ENCODE measurements at places on chromosomes 5 and 9.
A peak's percentile ranks its signal among the peaks of the same experiment; 100 is the strongest.

- DNase-seq = no peak
Measured at GRCh38 chr5:71891856-71892255, 172.8 kb downstream of the CARTPT start.

DNA sequence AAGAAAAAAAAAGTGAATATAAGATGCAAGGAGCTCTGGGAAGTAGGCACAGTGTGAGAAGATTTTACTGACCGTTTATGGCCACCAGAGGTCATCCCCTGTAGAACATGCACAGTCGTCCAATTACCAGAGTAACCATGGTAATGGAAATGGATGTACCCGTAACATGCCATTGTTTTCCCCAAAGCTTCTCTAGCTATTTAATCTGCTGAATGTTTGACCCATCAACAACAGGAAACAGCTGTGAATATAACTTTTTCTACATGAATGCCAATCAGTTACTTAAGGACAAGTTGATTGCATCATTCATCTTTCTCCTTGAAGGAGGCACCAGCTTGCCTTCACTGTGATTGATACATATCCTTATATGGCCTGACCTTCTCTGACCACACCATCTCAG, 1967.0 kb upstream of the CDH9 start:
- no peak for DNase-seq

DNA sequence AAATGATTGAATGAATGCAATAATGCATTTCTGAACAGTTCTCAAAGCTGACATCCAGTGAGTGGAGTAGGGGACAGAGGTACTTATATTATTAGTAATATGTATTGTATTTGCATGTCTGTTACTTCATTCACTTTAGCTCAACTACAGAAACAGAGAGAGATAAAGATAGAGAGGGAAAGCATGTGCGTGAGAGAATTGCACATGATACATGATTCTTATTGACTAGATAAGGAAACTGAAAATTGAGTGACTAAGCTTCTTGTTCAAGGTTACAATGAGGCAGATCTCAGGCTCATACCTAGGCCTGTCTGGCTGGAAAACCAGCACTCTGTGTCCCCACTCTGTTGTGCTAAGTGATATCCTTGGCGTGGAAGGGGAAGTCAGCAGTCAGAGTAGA, 337.7 kb upstream of the KLF4 start:
- DNase-seq = no peak

DNA sequence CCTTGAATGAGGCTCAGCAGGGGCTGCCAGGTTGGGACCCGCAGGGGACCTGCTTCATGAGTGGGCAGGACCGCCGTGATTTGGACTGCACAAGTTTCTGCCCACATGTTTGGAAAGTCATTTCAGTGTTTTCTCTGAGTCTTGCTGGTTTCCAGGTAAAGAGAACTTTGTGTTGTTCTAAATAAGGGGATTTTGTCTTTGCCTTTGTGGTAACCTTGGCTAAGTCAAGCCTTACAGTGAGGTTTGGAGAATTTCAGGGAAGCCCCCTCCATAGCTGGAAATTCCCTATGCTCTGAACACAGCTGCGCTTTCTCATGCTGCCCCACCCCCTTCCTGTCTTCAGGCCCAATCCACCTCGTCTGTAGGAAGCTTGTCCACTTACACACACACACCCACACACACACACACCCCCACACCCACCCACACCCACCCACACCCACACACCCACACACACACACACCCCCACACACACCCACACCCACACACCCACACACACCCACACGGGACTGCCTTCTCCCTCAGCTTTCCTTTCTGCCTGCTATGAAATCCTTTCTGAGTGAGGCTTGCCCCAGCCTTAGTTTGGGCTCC, 270.1 kb downstream of the HSPA4 start:
- no peak for DNase-seq

DNA sequence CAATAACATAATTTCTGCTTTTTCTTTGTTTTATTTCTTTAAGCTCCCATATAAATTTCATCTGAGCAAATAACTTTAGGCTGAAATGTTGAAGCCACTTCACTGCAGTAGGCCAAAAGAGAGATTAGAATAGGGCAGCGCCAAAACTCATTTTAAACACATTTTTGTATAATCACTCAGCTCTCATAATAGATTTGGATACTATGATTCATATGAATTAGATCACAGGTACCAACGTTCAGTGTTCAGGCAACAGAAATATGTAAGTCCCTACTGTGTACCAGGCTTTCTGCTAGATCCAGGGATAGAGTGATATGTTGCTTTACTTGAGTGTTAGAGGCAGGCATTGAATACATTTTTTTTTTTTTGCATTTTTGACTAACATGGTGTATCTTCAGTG, 370.5 kb downstream of the PTPRD start:
- no peak for DNase-seq

- DNase-seq = no peak
Measured at GRCh38 chr9:104854613-104855012, 73.3 kb downstream of the ABCA1 start.

DNA sequence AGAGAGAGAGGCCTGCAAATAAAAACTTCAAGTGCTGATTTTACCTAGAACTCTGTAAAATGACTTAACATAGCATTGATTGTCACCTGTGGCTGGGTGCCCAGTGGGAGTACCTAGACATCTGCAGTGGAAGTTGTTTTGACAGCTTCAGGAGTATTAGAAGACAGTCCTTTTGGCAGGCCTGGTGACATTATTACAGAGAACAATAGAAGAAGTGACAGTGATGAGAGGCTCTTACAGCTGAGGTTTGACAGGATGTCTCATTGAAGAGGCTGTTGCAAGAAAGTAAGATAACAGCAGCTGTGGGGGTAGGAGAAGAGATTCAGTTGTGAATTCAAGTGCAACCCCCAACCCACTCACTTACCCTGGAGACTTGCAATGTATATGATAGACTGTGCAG, 27.9 kb upstream of the MUSK start:
- no peak for DNase-seq

- DNase-seq = no peak
Measured at GRCh38 chr5:159671886-159672285, 244.4 kb upstream of the ADRA1B start.

- DNase-seq = no peak
Measured at GRCh38 chr5:122182491-122182921, 53.2 kb downstream of the ZNF474 start.

GRCh38 chr5:94613583-94613982, 4.8 kb downstream of the KIAA0825 start:
- no peak for DNase-seq

GRCh38 chr9:88559661-88560060, 24.7 kb downstream of the NXNL2 start:
- no peak for DNase-seq

DNA sequence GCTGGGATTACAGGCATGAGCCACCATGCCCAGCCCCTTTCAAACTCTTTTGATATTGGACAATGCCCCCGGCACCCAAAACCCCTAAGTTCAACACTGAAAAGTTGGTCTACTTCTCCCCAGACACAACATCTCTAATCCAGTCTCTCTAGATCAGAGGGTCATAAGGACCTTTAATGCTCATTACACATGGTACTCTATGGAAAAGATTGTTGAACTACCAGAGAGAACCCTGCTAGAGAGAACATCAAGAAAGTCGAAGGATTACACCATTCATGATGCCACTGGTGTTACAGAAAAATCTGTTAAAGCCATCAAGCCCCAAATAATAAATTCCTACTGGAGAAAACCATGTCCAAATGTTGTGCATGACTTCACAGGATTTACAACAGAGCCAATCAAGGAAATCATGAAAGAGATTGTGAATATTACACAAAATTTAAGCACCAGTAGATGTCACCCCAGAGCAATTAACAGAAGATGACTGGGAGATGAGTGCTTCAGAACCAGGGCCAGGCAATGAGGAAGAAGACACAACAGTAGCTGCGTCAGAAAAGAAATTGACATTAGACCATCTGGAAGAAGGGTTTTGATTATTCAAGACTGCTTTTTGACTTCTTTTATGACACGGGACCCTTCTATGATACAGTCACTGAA, 28.3 kb upstream of the NIPAL4 start:
- DNase-seq = no peak

GRCh38 chr5:34591723-34592122, 64.4 kb upstream of the RAI14 start:
- DNase-seq = no peak

DNA sequence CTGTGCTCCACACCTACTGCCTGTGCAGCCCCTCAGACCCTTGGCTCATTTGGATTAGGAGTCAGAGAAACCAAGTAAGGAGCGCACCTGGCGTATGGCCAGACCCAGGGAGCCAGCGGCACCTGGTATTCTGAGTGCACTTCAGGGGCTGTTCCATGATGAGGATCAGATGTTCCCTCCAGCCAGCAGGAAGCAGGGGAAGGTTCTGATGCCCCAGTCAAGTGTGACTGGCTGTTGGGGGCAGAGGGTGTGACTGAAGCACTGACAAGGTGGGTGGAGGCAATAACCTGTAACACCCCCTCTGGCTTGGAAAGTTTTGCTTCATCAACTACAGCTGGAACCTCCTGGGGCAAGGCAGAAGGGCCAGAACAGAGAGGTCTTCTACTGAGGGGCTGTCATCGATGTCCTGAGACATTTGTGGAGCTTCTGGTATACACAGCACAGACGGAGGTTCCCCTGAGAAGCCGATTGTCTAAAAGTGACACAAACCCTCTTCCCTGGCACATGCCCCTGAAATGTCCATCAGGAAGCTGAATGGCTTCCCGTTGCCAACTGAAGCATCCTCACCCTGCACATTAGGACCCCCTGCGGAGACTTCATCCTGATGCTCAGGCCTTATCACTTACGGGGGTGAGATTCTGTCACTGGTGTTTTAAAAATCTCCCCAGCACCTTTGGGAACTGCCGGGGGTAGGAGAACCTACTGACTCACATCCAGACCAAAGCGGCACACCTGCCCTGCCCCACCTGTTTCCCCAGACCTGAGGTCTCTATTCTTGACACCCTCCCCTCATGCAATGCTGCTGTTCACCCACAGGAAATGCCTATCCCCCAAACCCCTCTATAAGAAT, 21.1 kb downstream of the TRAF1 start:
- no peak for DNase-seq

DNA sequence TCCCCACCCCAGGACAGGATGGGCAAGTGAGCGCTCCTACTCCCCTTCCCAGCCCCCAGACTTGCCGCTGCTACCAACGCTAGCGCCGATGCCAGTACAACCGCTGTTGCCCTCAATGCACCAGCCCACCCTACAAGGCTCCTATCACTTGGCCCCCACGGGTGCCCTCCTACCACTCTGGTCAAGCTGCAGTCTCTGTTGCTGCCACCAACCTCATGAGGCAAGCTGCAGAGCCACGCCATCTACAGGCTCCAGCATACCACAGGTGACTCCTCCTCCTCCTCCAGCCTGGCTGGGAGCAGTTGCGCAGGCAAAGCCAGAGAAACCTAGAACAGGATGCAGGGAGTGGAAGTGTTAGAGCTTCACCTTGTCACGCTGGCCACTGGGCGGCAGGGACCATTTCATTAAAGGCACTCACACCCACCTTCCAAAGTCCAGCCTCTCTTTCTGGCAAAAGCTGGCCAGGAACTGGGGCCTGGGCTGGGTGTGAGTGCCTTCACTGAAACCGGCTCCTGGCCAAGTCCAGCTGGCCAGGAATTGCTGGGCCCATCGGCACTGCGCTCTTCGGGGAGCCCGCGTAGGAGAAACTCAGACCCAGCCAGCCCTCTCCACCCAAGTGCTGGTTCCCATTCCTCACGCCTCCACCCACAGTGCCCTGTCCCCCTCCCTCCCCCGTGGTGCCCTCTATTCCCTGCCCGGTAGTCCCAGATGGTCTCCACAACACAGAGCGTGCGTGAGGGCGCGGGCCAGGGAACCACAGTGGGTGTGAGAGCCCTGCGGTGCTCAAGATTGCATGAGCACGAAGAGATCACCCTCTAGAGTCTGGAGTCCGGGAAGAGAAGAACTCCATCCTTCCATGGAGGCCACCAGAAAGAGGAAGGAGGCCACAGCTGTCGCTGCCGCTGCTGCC, 1.6 kb upstream of the PCAT7 start:
- DNase-seq = no peak

GRCh38 chr5:88825584-88826315, 57.2 kb downstream of the MEF2C start:
- no peak for DNase-seq

GRCh38 chr9:7970681-7971330, 171.2 kb upstream of the DMAC1 start:
- no peak for DNase-seq

- no peak for DNase-seq
Measured at GRCh38 chr5:36482812-36483211, 123.6 kb upstream of the SLC1A3 start.

DNA sequence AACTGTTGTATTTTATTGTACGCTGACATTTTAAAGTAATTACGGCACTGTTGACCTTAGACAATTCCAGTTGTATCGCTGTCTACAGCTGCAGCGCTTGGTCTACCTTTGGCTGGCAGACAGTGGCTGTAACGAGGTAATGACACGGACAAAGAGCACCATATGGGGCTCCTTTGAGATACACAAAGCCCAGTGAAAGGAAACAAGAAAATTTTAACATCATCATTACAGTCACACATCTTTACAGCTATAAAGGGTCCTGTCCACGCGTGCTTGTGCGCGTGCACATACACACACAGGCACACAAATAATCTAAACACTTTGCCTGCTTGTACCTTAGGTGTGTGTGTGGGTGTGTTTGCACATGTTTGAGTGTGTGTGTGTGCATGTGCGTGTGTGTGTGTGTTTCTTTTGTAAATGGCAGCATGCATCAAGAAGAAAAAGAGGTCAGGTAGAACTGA, 946.0 kb downstream of the NR2F1-AS1 start:
- no peak for DNase-seq

DNA sequence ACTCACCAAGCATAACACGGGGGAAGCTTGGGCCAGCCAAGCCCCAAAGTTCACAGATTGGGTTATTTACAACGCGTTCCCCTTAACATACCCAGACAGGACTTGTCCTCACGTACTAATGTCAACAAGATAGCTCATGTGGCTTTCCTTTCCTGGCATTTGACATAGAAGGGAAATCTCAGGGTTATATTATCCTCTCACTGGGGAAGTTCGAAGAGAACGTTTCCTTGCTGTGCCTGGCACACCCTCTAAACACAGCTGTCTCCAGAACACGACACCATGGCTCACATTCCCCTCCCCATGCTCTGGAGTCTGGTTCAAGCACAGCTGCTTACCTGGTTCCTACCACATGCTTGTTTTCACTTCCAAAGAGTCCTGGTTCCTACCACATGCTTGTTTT, 46.8 kb upstream of the OTULINL start:
- DNase-seq = no peak

GRCh38 chr9:81771571-81771970, 82.2 kb upstream of the TLE1 start:
- DNase-seq = peak; percentile 29

- DNase-seq = no peak
Measured at GRCh38 chr9:11874414-11874813, 818.8 kb upstream of the TYRP1 start.

DNA sequence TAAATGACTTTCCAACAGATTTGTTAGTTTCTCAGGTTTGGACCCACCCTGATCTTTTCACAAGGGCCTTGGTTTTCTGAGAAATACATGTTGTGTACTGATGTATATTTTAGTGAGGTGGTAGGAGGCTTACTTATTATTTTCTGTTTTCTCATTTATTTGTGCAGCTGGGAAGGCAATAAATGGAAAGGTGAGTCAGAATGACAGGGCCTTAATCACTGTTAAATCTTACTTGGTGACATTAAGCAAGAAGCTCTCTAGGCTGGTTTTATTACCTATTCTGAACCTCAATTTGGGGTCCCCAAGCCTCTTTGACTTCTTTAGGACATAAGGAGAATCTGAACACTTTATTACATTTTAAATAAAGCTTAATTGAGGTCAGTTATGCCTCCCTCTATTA, 214.0 kb upstream of the DAB2 start:
- no peak for DNase-seq
